ENCODE measurements at places on chromosomes 16 and 17.

- no peak for DNase-seq
Measured at GRCh38 chr17:50613007-50613992, 21.4 kb upstream of the ABCC3 start.

- no peak for DNase-seq
Measured at GRCh38 chr16:8852534-8852933, 16.3 kb downstream of the CARHSP1 start.

DNA sequence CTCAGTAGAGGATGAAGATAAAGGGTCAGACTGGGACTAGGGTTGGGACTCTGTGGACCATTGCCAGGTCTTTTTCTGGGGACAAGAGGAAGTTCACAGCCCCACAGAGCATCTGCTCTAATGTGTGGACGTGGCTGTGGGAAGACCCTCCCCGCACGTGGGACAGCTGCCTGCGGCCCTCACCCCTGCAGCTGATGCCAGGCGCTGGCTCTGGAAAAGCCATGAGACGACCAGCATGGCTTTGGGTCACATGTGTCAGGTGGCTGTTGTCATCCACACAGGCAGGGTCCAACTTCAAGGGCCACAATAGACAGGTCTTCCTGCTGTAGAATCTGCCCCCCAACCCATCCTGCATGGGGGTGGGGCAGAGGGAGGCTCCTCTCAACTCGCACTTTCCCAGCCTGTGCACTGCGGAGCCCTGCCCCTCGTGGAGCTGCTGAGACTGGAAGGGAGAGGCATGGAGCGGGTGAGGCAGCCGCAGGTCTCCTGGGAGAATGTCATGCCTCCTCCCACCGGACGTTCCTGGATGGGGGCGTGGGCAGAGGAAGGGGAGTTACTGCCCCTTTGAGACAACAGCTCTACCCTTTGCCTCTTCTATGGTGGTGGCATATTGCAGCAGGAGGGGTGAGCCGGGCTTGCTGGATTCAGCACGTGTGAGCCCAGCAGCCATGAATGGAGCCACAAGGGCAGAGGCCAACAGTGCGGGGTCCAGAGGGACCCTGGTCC lies 53.4 kb downstream of the PIMREG start:
- DNase-seq = no peak

- DNase-seq = no peak
Measured at GRCh38 chr16:23528644-23529310, 18.5 kb upstream of the GGA2 start.

- DNase-seq = no peak
Measured at GRCh38 chr16:80702696-80703095, 101.7 kb downstream of the CDYL2 start.

Data from fibroblast of skin of left biceps (primary cell).